Hematopoietic multipotent progenitor cell treated with erythropoietin and hydrocortisone succinate and interleukin-3 and kit ligand, for 4 days (in vitro differentiated cells): ENCODE measurements at places on chromosomes 1 and 21.

DNA sequence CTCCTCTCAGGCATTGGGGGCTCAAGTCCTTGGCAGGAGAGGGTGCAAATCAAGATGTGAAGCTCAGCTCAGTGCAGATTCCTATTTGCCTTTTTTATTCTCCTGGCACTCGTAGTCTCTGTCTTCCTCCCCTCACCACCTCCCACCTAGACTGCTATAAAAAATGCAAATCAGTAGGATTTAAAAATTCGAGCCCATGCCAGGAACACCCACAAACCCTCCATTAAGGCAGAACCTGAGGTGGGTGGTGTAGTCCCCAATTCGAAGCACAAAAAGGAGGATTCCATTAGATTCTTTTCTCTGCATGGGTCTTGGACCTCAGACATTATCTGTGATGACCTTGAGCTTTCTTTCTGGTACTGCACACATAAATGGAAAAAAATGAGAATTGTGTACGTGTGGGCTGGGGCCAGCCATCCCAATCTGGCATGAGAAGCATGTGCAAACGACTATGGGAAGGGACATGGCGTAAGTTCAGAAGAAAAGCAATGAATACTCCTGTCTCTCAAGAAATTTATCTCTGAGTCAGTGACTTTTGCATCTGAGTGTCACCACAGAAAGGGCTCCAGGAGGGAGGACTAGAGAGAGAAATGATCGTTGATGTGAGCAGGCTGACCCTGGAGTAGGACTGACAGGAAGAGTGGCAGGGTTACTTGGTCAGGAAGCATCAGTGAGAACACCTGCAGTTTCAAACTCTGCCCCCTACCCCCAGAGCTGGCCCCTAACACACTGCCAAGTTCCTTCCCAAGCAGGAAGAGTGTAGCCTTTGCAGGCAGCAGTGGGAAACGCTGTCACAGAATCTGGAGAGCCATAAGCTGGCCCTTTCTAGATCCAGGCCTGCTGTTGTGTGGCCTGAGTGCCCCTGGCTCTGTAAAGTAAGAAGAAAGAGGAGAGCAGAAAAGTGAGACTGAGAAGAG, 1.7 kb downstream of the INKA2 start:
- no peak for DNase-seq

- DNase-seq: no peak
Measured at GRCh38 chr1:15510611-15511405, 13.2 kb downstream of the CASP9 start.

- no peak for DNase-seq
Measured at GRCh38 chr1:41700986-41701535, 216.6 kb upstream of the EDN2 start.

DNA sequence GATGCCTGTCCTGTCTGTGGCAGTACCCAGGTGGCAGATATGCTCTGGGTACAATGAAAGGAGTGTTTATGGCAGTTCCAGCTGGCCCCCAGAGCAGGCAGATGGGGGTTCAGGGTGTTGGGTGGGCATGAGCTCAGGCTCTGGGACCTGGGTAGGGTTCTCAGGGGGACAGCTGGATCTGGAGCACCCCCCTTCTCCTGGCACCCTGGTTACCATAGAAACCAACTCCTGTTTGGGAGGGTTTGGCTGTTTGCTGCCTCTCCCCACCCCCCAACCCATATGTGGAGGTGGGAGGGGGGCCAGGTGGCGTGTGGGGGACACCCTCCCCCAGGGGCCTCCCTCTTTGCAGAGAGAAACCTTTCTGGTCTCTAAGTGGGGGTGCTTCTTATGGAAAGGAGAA, 7.1 kb downstream of the FOXO6 start:
- DNase-seq: no peak

- peak; percentile 59 for DNase-seq
Measured at GRCh38 chr1:159991513-159991912, 37.5 kb upstream of the SLAMF9 start.

DNA sequence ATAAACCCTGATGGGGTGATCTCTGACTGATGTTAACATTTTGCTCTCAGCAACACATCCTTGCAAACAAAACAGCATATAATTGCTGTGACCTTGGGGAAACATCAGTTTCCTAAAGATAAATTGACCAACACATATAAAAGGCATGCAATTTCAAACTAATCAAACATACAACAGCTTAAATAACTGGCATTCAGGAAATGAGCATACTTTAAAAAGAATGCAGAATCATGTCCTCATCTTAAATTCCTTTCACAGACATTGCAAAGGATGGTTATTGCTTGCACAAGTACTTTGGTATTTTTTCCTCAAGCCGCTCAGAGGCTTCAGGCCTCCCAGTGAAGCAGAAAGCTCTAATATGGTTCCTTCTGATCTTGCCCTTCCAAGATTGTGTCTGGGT, 53.4 kb upstream of the RGS18 start:
- peak; percentile 44 for DNase-seq

GRCh38 chr21:42374864-42375499, 8.6 kb upstream of the TFF1 start:
- no peak for DNase-seq

- DNase-seq: no peak
Measured at GRCh38 chr1:43348809-43349593, 9.8 kb upstream of the CDC20 start.

GRCh38 chr1:170790651-170791071, 126.7 kb downstream of the PRRX1 start:
- DNase-seq: no peak

- DNase-seq: peak; percentile 63
Measured at GRCh38 chr1:91502672-91503184, 2.1 kb downstream of the CDC7 start.

DNA sequence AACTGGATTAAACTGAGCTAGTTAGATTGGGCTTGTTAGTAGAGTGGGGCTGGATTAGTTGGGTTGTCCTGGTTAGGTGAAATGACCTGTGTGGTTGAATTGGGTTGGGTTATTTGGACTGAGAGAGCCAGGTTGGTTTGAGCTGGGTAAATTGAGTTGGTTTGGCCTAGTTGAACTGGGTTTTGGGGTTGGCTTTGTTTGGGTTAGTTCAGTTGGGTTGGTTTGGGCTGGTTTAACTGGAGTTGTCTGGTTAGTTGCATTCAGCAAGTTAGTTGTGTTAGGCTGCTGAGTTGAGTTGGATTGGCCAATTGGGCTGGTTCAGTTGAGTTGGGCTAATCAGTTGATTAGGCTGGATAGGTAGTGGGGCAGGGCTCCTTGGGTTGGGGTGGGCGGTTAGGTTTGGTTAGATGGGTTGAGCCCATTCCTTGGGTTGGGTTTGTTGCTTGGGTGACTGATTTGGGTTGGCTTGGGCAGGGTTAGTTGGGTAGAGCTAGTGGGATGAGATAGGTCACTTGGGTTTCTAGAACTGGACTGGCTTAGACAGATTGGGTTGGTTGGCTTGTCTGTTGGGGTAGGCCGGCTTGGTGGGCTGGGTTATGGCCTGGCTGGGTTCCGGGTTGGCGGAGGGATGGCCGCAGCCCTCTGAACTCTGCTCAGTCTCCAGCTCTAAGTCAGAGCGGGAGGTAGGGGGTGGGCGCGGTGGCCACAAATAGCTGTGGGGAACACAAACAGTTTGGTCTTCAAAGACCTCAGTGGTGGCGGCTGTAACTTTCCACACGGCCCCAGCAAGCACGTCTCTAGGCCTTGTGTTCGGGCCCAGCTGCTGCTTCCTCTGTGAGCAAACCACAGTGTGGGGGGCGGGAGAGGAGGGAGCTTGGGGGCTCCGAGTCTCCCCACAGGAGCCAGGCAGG, 67.2 kb upstream of the RUNX3 start:
- DNase-seq: peak; percentile 79

DNA sequence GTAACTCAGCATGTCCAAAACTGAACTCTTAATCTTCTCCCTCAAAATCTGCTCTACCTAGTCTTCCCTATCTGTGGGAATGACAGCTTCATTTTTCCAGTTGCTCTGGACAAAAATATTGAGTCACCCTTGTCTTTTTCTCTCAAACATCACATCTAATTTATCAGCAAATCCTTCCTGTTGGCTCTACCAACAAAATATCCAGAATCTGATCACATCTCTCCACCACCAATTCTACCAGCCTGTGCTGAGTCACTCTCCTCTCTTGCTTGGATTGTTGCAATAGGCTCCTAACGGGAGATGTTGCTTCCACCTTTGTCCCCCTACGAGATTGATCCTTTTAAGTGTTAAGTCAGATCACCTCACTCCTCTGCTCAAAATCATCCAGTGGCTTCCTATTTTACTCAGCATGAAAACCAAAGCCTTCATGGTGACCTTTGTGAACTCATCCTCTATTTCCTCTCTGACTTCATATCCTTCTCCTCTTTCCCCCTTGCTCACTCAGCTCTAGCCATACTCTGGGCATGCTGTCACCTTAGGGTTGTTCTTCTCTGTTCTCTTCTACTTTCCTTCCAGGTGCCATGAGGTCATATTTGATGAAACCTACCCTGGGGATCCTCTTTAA, 21.5 kb upstream of the SMYD2 start:
- no peak for DNase-seq

- DNase-seq: no peak
Measured at GRCh38 chr1:206700445-206701036, 15.8 kb downstream of the MAPKAPK2 start.
